ENCODE measurements at places on chromosomes 16 and 17.

DNA sequence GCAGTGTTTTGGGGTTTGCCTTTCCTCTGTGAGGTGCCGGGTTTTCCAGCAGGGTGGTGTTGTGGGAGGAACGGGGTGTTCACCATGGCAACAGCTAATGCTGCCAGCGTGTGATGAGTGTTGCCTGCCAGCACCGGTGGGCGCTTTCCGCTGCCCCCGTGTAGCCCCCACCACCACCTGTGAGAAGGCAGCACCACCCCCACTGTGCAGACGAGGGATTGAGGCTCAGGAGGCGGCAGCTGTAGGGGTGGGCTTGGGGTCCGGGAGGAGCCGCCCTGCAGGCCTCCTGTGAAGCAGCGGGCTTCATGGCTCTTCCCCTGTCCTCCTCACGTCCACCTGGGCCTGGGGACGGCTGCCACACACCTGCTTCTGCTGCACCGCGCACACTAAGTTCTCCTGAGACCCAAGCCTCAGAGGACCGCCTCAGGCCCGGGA lies 5.2 kb downstream of the RAB40C start:
- no peak for DNase-seq

GRCh38 chr17:35892091-35893035 lies 12.2 kb upstream of the CCL5 start:
- DNase-seq = no peak

DNA sequence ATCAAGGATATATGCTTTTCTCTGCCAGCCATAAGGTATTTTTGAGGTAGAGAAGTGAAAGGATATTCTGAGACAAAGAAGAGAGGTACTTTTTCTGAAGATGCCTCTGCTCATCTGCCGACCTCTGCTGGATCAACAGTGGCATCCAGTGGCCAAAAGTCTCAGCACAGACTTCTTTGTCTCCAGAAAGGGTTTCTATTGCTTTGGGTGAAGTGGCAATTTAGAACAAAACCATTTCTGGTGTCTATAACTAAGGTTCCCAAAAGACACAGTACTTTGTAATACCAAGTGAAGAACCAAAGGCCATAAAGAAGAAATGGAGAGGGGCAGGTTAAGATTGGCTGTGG lies 155.2 kb upstream of the C17orf78 start:
- DNase-seq = no peak

- no peak for DNase-seq
Observed at GRCh38 chr17:77527409-77527808, 386.6 kb downstream of the SEC14L1 start.

- DNase-seq = no peak
Observed at GRCh38 chr17:47952171-47953021, 5.3 kb downstream of the PRR15L start.

DNA sequence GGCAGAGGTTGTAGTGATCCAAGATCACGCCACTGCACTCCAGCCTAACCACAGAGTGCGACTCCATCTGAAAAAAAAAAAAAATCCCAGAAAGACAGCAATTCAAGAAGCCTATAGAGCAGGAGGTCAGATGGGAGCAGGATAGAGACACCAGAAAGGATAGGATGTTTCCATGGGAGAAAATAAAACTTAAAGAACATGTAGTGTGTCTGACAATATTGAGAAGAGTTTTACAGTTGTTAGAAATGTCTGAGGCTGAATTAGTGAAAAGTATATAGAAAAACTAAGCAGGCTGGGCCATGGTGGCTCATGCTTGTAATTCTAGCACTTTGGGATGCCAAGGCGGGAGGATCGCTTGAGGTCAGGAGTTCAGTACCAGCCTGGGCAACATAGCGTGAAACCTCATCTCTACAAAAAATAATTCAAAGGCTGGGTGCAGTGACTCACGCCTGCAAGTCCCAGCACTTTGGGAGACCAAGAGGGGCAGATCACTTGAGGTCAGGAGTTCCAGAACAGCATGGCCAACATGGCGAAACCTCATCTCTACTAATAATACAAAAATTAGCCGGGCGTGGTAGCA lies 15.3 kb upstream of the TRIM37 start:
- no peak for DNase-seq

- DNase-seq = no peak
Observed at GRCh38 chr17:58054641-58055040, 28.6 kb upstream of the DYNLL2 start.

GRCh38 chr16:87954361-87954760 lies 3.1 kb downstream of the BANP start:
- no peak for DNase-seq

GRCh38 chr16:31868691-31869167 lies 4.9 kb upstream of the ZNF267 start:
- DNase-seq = peak; percentile 18

DNA sequence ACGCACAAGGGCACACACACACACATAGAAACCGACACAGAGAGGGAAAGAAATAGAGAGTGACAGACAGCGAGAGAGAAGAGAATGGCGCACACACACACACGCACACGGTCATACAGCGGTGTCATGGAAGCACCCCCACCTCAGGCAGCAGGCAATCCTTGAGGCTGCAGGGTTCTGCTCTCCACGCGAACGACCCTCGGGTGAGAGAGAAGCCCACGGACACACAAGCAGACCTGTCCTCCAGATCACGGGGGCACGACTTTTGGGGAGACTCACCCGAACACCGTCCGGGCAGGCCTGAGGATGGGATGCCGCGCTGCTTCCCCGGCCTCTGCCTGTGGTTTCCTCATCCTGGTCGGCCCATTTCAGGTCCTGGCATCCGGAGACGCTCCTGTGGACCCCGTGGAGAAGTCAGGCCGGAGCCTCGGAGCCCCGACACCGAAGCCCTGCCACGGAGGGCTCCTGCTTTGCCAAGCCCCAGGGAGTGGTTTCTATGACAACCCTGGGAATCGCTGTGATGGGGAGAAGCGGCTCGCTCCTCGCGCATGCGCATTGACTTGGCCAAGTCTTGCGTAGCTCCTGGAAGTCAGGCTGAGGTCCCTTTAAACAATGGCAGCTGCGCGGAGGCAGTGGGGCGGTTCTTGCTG lies 118.2 kb upstream of the KCNJ18 start:
- no peak for DNase-seq

DNA sequence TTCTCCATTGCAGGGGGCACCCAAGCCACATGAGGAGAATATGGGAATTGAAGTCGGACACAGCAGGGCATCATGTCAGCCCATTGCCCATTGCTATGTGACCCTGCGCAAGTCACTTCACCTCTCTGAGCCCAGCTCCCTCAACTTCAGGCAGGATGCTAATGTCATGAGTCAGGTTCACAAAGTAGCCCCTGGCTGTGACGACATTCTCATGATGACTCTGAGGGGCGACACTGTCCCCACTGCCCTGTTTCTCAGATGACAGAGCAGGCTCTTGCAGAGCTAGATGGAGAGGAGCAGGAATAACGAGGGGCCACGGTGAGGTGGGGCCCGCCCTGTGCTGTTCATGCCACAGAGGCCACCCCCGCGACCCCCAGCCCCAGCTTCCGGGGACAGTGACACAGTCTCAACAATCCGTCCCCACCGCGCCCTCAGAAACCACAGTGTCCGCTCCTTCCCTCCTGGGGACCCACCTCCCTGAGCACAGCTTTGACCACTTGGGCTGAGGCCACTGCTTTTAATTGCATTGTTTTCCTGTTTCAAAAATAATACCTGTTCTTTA lies 13.2 kb upstream of the ZNF469 start:
- DNase-seq = no peak

GRCh38 chr16:46782320-46782719 lies 34.2 kb upstream of the MYLK3 start:
- DNase-seq = no peak

DNA sequence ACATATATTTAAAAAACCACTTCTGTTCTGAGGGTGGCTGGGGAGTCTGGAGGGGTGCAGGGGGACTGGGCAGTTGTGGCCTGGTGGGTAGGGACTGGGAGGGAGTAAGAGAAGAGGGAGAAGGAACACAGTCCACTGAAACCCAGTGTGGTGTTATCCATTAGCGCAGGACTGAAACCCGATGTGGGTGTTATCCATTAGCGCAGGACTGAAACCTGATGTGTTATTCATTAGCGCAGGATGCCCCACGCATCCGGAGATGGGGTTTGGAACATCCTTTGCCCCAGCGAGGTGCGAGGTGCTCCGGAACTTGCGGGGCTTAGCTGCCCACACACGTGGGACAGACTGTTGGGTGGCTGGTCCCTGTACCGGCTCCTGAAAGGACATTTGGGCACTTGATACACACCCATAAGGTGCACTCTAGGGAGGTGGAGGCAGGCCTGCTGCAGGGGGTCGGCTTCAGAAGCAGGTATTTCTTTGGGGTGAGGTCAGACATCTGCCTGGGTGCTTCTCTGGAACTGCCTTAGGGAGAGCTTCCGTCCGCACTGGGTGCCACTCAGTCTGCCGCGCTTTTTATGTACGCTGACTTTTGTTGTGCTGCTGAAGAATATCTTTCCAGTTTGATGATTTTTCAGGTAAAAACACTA lies 20.3 kb upstream of the FASN start:
- no peak for DNase-seq

DNA sequence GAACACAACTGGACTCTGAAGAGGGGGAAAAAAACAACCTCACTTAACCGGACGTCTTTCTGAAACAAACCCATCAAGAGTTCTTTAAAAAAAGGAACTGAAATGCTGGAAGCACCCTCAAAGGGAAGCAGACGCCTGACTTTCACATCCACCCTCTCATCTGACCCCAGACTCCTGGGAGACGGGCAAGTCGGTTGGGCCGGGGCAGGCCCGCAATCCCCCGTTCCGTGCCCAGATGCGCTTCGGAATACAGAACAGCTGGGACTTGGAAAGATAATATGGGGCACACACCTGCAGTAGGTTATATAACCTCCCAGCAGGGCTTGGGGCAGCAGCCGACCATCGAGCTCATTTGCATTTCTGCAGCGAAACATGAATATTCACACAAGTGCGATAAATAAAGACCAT lies 3.7 kb downstream of the ARHGAP27 start:
- no peak for DNase-seq

GRCh38 chr17:17484451-17484899 lies 7.7 kb downstream of the MED9 start:
- no peak for DNase-seq

DNA sequence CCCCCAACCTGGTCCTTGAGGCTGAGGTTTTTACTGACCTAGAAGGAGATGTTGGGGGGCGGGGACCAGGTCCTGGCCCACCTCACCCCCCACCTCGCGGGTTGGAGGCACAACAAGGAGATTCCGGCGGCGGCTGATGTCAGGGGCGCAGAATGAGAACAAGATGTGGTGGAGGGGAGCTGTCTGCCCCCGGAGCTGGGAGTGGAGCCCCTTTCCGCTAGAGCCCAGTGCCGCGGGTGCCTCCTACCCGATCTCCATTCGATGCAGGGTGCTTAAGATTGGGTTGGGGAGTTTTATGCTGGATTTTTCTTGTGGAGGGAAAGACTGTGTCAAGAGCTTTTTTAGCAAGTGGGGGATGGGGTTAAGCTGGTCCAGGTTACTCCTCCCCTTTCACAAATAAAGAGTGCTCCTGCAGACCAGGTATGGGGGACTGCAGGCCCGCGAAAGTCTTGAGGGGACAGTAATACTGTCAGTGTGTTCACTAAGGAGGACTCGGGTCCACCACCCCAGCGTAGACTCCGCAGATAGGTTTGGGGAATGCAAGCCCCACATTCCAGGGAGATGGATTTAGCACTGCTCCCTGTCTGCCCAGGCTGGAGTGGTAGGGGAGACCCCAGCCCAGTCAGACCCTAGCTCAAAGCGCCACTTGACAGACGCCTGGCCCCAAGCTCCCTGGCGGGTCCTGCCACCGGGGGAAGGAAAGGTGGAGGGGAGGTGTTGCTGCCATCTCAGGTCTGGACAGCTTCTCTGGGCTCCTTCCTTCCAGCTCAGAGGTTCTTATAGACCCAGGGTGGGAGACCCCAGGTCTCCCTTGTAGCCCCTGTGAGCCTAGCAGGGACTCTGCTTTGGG lies 2.0 kb downstream of the CACNA1G start:
- no peak for DNase-seq

- no peak for DNase-seq
Observed at GRCh38 chr17:75397217-75397616, 8.3 kb downstream of the GRB2 start.

- DNase-seq = no peak
Observed at GRCh38 chr16:70527315-70527996, 3.8 kb downstream of the SF3B3 start.

GRCh38 chr16:30953511-30954124 lies 3.9 kb upstream of the SETD1A start:
- no peak for DNase-seq

- no peak for DNase-seq
Observed at GRCh38 chr16:31427441-31428278, 500 bp downstream of the COX6A2 start.

DNA sequence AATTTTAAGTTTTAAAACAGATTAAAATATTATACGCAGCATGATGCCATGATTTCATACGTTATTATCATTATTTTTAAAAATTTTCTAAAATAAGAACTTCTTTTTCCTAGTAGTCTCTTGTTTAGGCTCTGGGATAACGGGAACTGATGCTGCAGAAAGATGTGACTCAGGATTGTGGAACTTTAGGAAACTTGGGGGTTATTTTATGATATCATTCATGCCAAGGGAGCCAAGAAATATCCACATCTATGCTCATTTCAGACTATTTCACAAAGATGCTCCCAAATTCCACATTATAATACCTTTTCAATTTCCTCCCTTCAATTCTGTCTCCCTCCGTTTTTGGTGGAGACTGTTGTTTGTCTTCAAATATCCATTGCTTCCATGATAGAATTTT lies 236.4 kb downstream of the HS3ST3A1 start:
- no peak for DNase-seq

GRCh38 chr16:57125376-57125775 lies 33.0 kb downstream of the CPNE2 start:
- DNase-seq = no peak

GRCh38 chr17:72446525-72447250 lies 325.9 kb downstream of the SOX9 start:
- DNase-seq = no peak

- no peak for DNase-seq
Observed at GRCh38 chr17:11813278-11813677, 184.0 kb downstream of the ZNF18 start.

DNA sequence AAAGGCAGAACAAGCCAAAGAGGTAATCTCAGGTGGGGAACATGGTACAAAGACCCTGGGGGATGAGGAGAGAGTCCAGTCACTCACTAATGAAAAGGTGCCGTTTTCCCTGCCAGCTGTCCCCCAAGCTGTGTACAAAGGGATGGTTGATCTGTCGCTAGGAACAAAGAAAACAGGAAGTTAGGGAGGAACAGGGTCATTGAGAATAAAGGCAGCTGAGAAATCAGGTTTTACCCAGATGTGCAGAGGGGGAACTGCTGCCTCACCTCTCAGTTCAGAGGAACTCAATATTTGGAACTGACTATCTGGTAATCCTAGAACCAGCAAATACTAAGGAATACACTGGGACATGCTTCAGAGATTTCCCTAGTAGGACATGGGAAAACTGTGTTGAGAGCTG lies 1.5 kb downstream of the RSKR start:
- no peak for DNase-seq

DNA sequence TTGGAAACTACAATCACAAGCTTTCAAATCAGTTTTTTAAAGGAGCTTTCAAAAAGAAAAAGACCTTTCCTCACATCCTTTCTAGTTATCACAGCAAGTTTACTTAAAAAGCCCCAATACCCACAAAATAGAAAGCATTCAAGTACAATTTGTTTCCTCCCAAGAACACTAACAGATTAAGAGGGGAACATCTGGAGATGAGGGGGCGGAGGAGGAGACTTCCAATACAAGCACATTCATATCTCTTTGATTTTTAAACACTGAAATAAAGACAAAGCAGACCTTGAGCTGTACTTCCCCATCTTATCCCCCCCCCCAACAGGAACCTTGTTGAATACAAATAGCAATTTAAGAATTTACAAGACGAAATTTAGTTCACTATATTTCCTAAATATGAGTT lies 2.0 kb downstream of the YWHAE start:
- no peak for DNase-seq

- DNase-seq = no peak
Observed at GRCh38 chr16:49504023-49504364, 130.4 kb downstream of the C16orf78 start.
